ENCODE measurements at places on chromosomes 6 and 20.
A peak's percentile ranks its signal among the peaks of the same experiment; 100 is the strongest.

DNA sequence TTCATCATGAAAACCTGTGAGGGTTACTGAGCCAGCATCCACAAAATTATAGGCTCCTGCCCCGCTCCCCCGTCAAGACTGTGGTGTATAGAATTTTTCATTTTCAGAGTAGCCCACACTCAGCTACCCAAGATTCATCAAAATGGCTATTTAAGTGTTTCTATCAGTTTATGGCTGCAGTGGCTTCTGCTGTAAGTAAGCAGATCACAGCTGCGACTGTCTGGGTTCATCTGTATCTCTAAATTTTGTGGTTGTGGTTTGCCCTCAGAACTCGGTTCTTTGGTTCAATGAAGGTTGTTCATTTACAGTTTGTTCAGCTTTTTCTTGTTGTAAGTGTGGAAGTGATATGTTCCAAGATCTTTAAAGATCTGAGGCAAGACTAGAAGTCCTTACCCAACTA, 284.2 kb downstream of the DOK5 start:
- no peak for DNase-seq

DNA sequence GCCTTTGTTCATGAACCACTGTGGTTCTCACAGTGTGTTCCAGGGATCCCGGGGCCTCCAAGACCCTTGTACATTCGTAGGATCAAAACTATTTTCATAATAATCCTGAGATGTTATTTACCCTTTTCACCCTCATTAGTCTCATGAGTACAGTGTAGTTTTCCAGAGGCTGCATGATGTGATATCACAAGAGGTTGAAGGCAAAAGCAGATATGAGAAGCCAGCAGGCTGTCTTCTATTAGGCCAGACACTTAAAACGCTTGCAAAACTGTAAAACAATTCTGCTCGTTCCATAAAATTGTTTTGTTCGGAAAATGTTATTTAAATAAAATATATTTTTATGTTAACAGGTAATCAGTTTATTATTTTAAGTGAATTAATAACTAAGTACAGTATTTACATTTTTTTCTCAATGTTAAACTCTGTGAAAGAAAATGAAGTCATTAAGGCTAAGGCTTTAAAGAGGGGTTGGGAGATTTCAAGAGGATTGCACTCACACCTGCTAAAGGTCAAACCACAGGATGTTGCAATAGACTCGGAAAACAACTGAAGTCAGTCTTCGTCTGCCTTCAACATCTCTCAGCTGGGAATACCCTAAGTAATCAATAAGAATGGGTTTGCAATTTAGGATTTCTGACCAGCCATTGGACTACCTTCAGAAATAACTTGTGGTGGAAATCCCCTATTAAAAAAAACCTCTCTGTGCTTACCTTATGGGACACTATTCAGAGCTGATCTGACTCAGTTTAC, 474.2 kb downstream of the KIF16B start:
- peak; percentile 14 for DNase-seq

GRCh38 chr6:44892579-44892978, 435.6 kb upstream of the RUNX2 start:
- peak; percentile 54 for DNase-seq

DNA sequence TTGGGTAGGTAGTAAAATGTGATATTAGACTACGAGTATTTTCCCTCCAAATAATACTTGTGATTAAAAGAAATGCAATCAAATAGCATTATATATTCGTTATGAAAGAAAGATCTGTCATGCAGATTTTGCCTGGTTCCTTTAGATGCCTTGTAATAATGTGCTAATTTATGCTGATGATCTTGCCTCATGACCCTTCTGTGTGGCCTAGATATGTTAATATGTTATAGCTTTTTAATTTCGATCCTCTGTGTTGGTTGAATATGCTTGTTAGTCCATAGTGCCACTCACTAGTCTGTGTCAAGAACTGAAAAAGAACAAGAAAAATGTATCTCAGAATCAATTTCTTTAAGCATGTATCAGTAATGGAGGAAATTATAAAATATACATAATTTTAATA, 31.9 kb downstream of the CDKAL1 start:
- no peak for DNase-seq

DNA sequence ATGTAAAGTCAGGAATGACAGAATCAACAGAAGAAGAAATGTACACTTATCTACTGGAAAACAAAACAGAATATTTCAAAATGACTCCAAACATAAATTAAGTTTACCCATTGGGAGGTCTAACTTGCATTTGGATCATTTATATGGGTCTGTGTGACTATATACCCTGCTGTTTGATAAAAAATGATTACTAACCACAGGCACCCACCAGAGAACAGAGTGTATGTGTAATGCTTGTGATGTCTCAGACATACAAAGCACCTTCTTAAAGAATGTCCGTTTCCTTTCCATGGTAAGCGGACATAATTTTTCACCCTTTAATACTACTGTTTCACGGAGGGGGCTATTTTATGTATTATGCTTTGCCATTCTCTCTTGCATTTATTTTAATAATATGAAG, 19.2 kb downstream of the SIM1 start:
- DNase-seq, result no peak

DNA sequence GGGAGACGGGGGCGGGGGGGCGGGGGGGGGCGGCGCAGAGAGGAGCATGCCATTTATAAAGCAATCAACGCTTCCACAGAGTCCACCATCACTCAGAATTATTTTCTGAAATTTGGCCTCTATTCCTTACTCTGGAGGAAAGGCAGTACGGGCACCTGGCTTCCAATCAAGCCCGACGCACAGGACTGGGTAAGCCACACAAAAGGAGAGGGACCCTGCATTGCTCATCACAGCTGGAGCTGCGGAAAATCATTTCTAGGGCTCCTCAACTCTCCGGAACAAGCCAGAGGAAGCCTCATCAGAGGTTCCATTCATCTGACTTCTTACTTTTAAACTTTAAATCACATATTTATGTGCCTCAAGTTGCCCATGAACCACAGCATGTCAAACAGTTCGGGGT, 55.9 kb downstream of the TTI1 start:
- no peak for DNase-seq

DNA sequence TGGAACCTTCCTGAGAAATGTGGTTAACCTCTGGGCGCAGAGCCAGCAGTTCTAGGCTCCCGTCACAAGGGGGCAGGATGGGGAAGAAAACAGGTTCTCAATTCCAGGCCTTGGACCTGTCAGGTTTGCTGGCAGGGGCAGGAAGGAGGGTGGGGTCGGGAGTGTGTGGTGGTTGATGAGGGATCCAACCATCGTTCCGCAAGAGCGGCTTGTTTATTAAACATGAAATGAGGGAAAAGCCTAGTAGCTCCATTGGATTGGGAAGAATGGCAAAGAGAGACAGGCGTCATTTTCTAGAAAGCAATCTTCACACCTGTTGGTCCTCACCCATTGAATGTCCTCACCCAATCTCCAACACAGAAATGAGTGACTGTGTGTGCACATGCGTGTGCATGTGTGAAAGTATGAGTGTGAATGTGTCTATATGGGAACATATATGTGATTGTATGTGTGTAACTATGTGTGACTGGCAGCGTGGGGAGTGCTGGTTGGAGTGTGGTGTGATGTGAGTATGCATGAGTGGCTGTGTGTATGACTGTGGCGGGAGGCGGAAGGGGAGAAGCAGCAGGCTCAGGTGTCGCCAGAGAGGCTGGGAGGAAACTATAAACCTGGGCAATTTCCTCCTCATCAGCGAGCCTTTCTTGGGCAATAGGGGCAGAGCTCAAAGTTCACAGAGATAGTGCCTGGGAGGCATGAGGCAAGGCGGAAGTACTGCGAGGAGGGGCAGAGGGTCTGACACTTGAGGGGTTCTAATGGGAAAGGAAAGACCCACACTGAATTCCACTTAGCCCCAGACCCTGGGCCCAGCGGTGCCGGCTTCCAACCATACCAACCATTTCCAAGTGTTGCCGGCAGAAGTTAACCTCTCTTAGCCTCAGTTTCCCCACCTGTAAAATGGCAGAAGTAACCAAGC, 29.6 kb downstream of the SRSF3 start:
- peak; percentile 89 for DNase-seq

GRCh38 chr20:62900692-62901584, 25.4 kb downstream of the DIDO1 start:
- DNase-seq, result peak; percentile 34

DNA sequence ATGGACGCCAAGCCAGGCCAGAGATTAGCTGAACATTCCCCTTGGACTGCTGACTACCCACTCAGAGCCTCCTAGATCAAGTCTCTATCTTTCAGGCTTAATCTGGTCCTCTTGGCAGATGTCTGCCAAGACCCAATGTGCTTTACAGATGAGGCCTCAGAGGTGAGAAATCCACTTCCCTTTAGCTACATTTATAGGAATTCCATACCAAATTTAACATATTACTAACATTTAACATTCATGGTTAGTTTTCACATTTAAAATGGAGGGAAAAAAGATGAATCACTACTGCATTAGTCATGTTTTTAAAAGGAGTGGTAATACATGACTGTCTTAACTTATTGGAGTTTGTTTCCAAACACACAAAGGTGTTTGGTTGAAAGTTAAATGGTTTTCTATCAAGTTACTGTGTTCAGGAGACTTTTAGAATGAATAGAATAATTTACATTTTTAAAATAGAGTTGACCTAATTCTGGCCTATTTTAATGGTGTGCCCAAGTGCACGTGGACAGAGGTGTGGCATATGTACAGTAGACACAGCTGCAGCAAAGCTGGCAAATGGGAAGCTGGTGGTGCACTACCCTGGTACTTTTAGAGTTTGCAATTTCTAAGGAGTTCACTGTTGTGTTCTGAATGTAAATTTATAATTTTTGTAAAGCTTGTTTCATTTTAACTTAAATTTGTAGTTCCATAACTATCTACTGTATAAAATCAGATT, 41.9 kb upstream of the CALHM6 start:
- no peak for DNase-seq

GRCh38 chr6:1383729-1384548, 5.4 kb upstream of the FOXF2 start:
- DNase-seq, result no peak

DNA sequence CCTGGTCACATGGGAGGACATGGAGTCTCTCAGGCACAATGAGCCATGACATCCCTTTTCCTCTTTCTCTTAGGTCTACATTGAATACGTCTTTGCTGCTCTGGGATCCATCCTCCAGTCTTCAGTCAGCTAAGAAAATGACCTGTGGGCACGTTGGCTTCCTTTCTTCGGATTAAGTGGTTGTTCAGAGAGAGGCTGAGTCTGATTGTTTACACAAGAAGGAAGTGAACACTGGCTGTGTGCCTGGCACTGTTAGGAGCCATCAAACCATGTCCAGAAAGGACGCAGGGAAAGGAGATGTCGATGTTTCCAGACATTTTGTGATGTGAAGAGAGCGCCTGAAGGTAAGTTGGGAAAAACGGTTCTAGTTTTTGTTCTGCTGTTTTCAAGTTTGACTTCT, 309.9 kb upstream of the CDYL start:
- DNase-seq, result no peak

DNA sequence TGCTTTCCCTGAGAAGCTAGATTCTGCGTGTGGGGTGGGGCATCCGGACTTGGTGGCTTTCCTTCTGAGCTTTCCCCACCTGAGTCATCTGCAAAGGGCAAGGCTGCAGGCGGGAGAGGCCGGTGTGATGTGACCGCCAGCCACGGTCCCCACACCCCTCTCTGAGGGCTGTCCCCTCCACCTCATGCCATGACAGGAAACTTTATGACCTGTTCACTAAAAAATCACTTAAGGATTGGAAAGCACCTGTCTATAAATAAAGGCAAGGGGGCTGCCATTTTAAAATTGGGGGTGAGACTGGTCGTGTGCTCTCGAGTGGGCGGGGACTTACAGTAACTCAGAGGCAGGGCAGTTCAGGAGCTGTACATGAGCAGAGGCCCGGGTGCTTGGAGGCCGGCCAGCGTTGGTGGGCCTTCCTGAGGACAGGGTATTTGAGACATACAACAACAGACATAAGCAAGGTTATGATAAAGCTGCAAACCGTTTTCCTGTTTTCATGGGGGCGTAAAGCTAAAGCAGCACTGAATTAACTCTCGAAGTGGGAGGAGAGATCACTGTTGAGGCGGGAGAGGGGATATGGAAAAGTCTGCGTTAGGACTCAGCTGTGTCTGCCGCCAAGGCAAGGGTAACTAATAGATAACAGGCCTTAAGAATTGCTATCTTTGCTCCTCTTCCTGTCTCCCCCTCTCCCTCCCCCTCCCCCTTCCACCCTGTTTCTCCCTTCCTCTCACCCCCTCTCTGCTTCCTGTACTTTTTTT, 16.1 kb upstream of the SERPINB1 start:
- peak; percentile 95 for DNase-seq

GRCh38 chr20:61345656-61346055, 93.6 kb downstream of the CDH4 start:
- DNase-seq, result no peak

DNA sequence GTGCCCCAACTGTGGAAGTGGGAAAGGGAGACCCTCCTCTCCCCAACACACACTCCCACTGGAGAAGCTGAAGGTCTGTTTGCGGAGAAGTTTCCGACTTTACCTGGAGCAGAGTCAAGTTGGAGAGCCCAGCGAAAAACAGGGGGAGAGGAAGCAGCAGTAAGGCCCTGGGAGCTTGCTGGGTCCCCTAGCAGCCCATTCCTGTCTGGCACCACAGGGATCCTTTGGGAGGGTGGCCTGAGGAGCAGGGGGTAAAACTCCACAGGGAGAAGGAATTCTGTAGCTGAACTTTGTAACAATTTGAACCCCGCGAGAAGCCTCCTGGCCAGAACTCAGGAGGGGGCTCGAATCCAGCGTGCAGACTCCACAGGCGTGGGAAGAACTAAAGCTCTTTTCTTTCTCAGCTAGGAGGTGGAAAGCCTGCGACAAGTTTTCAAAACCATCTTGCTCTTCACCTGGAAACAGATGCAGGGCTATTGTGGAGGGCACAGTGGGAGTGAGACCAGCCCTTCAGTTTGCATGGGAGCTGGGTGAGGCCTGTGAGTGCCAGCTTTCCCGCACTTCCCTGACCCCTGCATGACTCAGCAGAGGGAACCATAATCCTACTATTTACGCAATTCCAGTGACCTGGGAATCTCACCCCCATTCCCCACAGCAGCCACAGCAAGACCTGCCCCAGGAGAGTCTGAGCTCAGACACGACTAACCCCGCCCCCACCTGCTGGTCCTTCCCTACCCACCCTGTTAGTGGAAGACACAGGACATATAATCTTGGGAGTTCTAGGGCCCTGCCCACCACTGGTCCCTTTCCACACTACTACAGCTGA, 25.8 kb downstream of the SERPINB9 start:
- DNase-seq, result no peak

- DNase-seq, result no peak
These were observed 80.9 kb downstream of the GJA1 start for GRCh38 chr6:121516331-121516730.

- no peak for DNase-seq
These were observed 156.1 kb upstream of the SALL4 start for GRCh38 chr20:51958099-51959065.

GRCh38 chr20:24936526-24937407, 12.3 kb upstream of the CST7 start:
- no peak for DNase-seq

DNA sequence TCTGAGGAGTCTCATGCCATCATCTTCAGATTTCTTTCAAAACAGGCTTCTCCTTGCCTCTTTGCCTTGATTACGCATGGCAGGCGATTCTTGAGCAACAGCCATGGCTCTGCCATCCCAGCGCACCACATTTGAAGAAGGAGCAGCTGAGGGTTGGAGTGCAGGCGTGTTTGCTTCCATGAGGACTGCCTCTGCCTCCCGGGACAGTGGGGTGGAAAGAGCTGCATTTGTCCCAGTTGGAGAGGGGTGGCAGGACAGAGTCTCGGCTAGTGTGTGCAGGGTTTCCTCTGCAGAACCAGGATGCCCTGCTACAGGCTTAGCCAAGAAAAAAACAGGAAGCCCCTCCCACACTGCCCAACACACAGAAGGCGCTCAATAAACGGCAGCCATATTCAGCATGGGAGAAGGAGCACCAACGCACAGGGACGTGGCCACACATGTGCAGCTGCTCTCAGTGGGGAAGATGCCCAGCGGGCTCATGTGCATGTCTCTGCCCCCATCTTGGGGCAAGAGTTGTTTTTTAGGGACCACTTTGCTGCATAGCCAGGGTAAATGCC, 36.6 kb downstream of the IRF4 start:
- DNase-seq, result no peak
